Thymus (tissue), 14 donors: ENCODE measurements at places on chromosomes 4 and X. TPM values are rescaled to one million over a fixed set of nuclear protein-coding genes. Genes with fewer than 3 reads are reported as not detected.

DNA sequence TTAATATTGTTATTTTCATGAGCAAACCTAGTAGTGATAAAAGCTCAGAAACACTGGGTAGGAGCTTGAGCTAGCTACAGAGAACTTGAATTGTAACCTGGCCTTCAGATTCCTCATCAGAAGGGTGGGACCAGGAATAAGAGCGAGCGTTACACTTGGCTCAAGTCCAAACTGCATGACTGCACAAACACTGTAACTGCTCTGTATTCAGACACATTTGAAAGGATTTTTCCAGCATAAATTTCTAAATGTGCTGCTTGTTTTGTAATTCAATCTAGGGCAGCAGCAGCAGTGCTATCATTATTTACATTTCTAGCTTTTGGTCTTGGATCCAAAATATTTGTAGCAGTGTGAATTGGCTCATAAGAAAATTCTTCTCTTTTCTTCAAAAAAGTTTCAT lies 133.0 kb upstream of the TMLHE start:
- no peak for DNase-seq

DNA sequence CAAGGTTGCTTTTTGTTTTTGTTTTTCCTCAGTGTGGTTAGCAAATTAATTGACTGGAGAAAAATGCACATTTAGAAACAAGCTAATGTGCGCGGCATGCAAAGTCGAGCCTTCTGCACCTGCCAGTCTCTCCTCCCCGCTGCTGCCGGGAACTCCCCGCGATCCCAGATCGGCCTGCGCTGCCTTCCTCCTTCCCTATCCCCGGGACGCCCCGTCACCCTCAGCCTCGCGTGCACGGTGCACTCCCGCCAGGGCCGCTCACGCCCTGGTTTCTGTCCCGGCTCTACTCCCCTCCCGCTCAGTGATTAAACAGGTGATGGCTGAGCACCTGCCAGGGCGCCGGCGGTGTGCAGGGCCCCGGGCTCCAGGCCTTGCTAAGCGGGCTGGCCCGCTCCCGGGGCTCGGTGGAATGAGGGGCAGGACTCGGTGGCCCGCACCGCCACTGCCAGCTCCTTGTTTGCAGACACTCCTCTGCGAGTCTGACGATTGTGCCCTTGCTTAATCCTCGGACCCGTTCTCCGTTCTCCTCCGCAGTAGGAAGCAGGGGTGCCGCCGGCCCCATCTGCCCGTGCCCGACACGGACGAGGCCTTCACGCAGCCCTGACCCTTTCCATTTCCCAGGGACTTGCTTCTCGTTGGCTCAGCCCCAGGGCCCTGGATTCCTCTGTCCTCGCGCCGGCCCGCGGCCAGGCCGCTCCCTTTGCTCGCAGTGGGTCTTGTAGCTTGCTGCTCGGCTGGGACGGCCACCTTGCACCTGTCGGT lies 143.4 kb downstream of the TRIML1 start:
- DNase-seq: no peak

DNA sequence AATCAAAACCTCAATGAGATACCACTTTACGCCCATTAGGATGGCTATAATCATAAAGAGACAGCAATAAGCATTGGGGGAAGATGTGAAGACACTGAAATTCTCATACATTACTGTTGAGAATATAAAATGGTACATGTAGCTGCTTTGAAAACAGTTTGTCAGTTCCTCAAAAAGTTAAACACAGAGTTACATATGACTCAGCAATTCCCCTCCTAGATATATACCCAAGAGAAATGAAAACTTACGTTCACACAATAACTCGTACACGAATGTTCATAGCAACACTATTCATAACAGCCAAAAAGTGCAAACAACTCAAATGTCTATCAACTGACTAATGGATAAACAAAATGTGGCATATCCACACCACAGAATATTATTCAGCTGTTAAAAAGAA lies 36.6 kb downstream of the PHF8 start:
- DNase-seq: no peak

DNA sequence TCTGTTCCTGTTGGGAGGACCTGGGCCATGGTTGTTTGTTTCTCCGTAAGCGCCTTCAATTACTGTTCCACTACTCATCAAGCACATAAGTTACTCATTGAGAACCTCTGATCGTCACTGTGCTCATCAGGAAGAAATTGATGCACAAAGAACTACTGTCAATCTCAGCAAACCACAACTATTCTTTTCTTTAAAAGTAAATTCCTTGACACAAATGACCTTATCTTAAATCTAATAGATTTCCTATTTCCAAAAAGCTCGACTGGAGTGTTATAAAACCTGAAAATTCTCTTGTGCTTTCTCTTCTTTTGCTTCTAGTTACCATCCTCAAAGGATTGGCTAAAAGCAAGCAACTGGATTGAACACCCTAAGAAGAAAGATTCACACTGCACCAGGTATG lies at the start of gene MUC7:
MUC7 (plus strand) TSS at position 301 of the 400 bp plus-strand sequence. CDS start 1,825 bp downstream, outside the sequence.
- DNase-seq: no peak

GRCh38 chrX:20056704-20057103 lies 60.0 kb downstream of the MAP7D2 start:
- no peak for DNase-seq

GRCh38 chr4:48483777-48484493 lies 792 bp downstream of the SLC10A4 start:
- DNase-seq: no peak

GRCh38 chrX:154097003-154097588 lies 421 bp downstream of the MECP2 start:
- DNase-seq: no peak

DNA sequence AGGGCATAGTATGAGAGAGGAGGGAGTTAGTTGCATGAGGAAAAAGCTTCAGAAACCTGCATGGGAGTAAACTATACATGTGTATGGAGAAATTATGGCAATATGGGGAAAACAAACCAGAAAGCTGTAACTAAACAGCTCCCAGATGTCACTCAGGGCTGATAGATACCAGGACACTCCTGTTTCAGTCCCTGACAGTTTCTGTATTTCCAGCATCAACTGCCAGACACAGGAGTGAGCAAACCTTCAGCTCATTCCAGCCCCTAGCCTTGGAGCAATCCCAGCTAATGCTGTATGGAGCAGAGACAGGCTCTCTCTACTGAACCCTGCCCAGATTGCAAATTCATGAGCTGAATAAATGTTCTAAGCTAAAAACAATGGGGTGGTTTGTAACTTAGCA lies 382.9 kb upstream of the MAGEB18 start:
- no peak for DNase-seq

- DNase-seq: no peak
Measured at GRCh38 chr4:83272900-83273299, 11.7 kb downstream of the COQ2 start.

DNA sequence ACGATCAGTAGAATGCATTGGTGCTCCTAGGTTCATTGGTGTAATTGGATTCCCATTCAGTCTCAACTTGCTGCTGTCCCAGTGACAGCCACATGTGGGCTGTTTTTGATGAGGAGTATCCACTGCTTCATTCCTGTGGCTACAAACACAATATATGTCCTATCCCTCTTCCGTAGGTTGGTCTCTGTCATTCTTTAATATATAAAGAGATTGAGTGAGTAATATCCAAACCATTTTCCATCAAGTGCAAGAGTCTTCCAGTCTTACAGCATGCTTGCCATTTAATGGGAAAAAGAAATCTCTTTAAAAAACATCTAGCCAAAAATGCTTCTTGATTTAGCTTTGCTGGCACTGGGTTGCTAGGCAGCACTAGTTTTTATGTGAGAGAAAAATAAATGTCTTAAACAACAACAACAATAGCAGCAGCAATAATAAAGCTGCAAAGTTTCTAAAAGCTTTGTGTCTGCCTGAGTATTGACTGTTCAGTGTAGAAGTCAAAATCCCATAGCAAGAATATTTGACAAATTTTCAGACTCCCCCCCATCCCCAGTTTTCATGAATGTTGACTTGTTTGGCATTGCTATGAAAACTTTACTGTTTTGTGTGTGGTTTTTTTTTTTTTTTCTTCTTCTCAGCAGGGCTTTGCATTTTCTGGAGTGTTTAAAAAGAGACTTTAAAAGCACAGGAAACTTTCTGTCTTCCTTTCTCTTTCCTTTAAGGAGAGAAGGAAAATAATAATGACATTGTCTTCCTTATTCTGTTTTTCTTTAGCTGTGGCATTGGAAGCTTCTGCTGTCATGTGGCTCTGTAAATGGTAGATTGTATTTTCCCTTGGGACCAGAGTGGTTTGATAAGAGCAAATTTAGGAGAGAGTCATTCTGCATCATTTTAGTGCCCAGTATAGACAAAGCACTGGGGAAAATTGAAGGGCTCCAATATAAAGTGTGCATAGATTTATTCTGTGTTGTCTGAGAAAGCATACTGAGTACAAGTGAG lies 244.3 kb downstream of the ARHGAP10 start:
- no peak for DNase-seq

The DCAF12L1 gene
- 0.47 TPM for total RNA-seq

The ERCC6L gene
- 5.5 TPM for total RNA-seq

The MUC7 gene
- not detected for total RNA-seq

The PRRG1 gene
- total RNA-seq: 1.3 TPM

The NSUN7 gene
- total RNA-seq: 1.3 TPM

The CLNK gene
- 1.9 TPM for total RNA-seq

The TMEM31 gene
- total RNA-seq: 0.19 TPM
